ENCODE measurements at places on chromosomes 3 and 15.

DNA sequence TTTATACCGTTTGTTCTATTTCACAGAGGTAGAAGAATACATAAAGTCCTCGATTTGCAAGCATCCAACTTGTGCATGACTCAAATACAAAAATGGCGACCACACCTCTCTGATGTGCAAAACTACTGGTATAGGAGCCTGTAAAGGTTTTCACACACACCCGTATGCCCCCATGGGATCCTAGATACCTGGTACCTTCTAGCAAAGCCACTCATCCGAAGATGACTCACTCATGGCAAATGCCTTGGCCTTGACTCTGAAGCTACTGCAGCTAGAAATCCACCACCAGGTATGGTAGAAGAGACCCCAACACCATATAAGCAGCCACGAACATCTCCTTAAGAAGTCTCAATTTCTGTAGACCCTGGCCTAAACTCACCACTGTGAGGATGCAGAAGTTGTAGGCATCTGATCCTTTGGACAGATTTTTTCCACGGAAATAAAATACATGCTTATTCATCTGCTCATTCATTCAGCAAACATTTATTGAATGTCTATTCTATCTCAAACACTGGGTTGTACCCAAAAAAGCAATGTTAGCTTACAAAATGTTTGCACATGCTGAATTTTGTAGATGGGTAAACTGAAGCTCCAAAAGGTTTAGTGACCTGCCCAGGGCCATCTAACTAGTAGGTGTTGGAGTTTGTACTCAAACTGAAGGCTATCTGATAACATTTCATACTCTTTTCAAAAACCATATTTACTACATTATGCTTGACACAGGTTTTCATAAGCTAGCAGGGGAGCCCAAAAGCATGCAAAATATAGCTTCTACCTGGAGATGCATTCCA lies 158.8 kb downstream of the RORA start:
- no peak for DNase-seq

DNA sequence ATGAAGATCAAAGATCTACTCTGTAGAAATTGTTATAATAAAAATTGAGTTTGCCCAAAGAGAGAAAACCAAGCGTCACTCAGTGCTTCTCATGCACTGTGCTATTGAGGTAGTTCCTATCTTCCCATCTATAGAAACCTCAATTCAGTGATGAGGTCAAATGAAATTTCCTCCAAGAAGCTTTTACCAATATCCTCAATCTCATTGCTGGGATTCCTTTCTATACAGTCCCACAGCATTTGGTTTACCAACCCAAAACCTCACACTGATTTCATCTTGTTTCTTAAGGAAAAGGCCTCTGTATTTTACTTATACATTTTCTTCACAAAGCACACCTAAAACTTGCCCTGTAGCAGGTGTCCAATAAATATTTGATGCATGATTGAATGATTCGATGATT lies 147.2 kb downstream of the ALCAM start:
- no peak for DNase-seq

DNA sequence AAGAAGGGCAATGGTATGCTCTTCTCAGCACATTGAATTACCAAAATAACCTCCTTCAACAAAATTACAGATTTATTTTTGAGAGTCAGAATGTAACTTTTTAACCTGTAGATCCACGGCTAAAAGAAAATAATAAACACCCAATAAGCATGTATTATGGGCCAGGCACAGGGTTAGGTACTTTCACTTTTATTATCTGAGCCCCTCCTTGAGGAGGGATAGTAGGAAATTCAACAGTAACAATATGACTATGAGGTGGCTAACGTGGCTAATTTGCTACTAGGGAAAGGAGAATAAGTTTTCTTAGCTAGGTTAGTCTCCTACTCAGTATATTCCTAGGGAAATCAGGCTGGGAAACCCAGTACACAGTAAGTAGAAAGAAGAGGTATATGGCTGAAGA lies 306.9 kb downstream of the GAP43 start:
- DNase-seq = no peak

DNA sequence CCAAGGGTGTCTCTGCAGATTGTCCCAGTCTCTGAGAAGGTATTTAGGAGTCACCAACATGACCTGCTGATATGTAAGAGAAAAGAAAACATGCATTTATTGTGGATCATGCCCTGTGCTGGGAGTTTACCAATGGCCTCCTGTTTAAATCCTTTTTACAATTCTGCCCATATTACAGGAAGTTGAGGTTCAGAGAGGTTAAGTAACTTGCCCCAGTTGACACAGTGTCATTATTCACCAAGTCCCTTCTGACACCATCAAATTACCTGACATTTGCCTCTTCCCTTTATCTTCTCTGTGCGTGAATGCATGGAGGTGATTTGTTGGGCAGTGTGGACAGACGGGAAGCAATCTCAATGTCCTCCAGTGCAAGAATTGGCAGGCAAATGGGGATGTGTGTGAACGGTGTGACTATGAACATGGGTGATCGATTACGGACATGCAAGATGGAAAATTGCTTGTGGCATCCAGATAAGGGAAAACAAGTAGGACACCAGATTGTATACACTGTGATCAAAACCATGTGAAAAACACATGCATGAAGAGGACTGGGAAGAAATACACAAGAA lies 27.3 kb downstream of the ZNF710 start:
- no peak for DNase-seq

GRCh38 chr3:55467099-55467498 lies 20.0 kb downstream of the WNT5A start:
- no peak for DNase-seq

Measured in activated T-cell treated with anti-CD3 and anti-CD28 coated beads, Interleukin-2, amount 50 U/mL, for 24 hours (primary cell).